ENCODE measurements at places on chromosomes 1 and 21. TPM values are rescaled to one million over a fixed set of nuclear protein-coding genes. Genes with fewer than 3 reads are reported as not detected.

TRIM63 gene
- 305 TPM for polyA plus RNA-seq

ADGRL2 gene
- 26.9 TPM for polyA plus RNA-seq

UBE2U gene
- polyA plus RNA-seq = not detected

SPRR4 gene
- not detected for polyA plus RNA-seq

RABGGTB gene
- polyA plus RNA-seq = 58.7 TPM

PSRC1 gene
- polyA plus RNA-seq = 2.9 TPM

MTARC1 gene
- polyA plus RNA-seq = 4.7 TPM

All from heart right ventricle (tissue), 16 donors.